Stimulated activated effector memory CD8-positive, alpha-beta T cell treated with anti-CD3 and anti-CD28 coated beads, Interleukin-12 subunit alpha, Interleukin-12 subunit beta, amount 100 ng/mL, for 72 hours (primary cell): ENCODE measurements at places on chromosomes 7 and 10.

DNA sequence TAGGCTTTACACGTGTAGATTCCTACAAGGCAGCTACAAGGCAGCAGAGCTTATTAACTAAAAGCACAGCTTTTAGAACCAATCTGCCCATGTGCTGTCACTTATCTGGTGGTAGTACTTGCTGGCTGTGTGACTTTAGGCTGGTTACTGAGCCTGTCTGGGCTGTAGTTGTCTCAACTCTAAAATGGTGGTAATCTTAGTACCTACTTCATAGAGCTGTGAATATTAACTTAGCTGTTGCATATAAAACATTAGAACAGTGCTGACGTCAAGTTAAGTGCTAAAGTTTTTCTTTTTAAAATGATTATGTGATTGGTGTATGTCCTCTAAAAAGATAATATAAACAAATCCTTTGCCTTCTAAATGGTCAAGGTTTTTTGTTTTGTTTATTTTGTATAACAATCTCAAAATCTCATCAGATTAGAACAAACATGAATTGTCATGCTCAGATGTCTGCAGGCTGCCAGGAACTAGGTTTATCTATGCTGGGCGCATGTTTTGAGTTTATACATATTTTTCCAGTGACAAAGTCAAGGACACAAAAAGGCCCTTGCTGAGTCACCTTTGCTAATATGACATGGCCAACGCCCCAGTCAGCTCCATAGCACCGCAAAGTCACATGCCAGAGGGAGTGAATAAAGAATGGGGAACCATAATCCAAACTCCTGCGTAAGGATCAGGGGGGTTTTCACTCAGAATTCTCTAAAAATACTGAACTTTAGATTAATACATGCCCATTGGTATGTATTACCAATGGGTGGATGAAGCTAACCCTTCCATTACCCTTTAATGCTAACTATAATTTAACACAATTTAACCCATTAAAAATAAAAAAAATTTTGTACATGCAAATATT, 39.8 kb upstream of the ARL4A start:
- no peak for DNase-seq

DNA sequence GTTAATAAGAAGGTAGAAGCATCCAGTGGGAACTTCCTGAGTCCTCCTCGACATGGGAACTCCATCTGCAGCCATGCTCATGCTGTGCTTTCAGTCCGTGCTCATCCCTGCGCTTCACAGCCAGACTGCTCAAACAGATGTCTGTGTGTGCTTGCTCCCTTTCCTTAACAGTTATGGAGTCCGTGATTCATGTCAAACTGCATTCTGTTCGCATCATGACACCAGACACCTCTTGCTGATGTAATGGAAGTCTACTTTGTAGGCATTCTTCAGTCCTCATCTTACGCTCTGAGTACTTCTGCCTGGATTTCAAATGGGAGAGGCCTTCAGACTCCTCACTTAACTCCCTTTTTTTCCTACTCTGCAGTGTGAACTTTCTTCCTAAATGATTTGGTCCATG, 304.9 kb downstream of the SUGCT start:
- no peak for DNase-seq

- no peak for DNase-seq
Measured at GRCh38 chr10:32943395-32943794, 14.6 kb downstream of the ITGB1 start.

GRCh38 chr10:3750006-3750816, 34.8 kb downstream of the KLF6 start:
- DNase-seq, result peak; percentile 32

GRCh38 chr10:11587722-11588259, 23.7 kb downstream of the USP6NL start:
- no peak for DNase-seq

DNA sequence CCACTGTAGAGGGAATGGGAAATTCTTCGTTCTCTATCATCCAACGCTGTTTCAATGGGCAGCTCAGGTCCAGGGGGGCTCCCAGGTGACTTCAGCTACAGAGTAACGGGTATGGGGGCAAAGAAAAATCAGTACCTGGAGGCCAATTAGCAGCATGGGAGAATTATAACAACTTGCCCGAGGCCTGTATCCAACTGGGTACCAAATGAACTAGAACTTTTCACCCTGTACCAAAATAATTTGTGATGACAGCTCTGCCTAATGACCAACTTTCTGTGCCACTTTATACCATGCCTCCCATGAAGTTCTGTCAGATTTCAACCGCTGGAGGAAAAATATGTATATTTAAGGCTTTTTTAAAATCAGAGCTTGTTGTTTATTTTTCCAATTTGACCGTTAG, 467.1 kb downstream of the PARD3 start:
- no peak for DNase-seq
